ENCODE measurements at places on chromosomes 5 and 9.
A peak's percentile ranks its signal among the peaks of the same experiment; 100 is the strongest.

DNA sequence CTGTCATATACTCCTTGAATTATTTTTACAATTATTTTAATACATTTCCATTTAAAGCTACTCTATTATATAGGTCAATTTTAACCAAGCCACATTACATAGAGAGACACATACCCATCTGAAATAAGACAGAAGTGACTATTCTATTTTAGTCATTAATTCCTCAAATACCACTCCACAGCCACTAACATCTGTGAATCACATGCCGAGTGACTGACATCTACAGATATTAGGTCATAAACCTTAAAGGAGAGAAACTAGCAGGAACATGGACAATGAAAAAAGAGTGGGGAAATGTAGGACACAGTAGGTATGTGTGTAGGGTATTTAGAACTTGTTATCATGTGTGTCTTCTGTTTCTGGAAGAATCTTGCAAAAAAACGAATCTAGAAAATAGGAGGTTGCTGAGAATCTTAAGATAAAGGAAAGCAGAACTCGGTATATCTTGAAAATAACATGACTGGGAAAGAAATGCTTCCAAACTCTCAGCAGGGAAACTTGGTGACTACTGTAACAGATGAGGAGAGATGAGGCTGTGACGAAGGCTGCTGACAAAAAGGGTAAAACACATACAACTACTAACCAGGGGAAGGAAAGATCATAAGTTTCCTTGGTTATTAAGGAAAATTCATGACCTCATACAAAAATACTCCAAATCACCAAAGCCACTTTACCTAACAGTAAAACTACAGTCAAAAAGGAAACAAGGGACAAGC is 84.6 kb downstream of the PLPP1 start:
- DNase-seq, result peak; percentile 80

GRCh38 chr5:54832858-54833257 is 152.5 kb downstream of the ESM1 start:
- DNase-seq, result no peak

GRCh38 chr5:132637241-132637640 is 20.7 kb upstream of the IL13 start:
- DNase-seq, result no peak

- no peak for DNase-seq
These were observed 179.8 kb upstream of the PLPPR1 start for GRCh38 chr9:100848726-100849125.

DNA sequence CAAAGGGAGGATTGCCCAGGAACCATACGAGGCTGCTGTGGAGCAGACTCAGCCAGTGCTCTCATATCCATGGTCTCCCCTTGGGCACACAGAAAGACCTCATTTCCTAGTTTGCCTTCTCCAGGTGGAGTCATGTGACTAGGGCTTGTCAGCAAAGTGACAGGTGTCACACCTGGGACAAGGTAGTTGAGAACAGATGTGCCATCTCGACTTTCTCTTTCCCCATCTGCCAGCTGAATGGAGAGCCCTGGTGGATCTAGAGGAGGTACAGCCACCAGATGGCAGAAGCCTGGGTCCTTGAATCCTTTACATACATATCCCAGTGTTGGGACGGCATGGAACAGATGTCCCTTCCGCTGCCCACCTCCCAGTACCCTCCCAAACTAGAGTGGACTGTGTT is 42.9 kb upstream of the ALDOB start:
- DNase-seq, result no peak

- DNase-seq, result no peak
These were observed 133.9 kb downstream of the PLK2 start for GRCh38 chr5:58326022-58326421.

DNA sequence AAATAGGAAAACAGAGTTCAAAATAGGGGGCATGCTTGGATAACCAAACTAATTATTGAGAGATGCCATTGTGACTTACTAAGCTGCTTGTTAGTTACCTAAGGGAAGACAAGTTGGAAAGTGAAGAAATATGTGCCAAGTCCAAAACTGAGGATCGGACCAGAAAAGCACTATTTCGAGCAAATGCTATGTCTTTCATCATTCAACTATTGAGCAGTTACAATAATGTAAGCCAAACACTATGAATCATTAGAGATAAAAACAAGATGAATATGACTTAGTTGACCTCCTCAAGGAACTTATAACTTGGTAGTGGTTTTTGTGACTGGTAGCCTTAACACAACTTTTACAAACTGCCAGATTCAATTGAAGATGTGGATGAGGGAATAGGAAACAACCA is 240.6 kb upstream of the MPDZ start:
- DNase-seq, result no peak

GRCh38 chr5:90395005-90395404 is 14.6 kb downstream of the CETN3 start:
- no peak for DNase-seq

DNA sequence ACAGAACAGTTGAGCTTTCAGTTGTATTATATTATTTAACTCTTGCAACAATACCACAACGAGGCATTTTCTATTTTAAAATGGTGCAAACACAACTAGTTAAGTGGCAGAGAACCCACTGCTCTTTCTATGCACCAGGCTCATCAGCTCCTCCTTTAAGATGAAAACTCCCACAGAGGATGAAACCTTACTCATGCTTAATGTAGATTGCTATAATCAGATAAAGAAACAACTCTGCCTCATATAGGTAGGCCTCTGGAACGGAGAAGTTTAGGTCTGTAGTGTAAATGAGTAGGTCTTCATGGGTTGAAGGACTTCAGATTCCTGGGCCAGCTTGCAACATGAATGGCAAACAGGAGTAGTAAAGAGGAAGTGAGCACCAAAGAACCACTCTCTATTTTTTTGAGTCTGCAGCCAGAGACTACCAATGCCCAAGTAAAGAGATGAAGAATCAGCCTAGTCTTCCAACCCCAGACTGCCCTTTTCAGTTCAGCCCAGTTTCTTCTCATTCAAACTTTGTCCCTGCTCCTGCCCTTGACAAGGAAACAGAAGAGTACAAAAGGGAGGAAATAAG is 33.9 kb downstream of the HACD4 start:
- DNase-seq, result no peak

DNA sequence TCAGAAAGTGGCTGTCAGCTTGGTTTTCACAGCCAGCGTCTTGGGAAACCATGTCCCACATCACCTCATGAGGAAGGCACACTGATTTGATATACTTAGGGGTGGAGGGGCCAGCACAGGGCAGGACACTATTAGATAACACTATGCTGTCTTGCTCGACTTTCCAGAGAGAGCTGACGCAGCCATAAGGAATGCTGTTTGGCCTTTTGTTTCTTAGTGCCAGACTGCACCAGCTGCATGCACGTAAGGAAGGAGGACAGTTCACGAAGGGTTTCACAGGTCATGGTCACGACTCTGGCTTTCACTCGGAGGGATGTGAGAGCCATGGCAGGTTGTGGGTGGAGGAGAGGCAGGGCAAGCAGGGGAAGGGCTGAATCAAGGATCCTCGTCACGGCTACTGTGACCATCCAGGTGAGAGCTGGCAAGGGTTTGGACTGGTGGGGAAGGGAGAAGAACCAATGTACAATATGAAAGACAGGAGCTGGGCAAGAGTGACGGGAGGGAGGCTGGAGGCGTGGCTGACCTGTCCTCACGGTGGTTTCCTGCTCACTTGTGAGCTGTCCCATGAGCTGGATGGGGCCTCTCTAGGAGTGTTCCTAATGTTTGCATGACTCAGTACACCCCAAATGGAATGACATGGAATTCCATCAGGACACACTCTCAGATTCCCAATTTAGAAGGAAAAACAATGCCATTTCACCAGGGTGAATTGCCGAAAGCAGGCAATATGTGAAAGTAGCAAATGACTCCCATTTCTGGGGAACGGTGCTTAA is 61.7 kb downstream of the OTULIN start:
- DNase-seq, result peak; percentile 83

DNA sequence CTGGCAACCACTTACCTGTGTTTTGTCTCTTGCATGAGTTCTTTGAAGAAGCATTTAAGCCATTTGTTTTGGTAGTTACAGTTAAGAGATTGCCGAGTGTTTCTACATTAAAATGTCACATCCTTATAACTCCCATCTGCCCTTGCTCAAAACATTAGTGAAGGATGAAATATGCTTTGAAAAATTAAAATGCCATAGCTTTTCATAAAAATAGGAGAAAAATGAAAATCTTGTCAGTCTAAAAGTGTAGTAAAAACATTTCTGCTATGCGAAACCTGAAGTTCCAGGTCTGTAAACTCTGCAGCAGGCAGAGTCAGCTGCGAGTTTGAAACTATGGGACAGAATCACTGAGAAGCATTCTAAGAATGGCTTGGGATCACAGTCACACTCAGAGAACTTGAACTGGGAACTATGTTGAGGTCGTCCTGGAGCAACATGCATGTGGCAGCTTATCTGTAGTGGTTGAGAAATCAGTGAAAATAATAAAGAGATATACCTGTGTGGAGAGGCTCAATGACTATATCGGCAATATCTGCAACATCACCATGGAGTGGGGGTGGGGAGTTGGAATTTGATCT is 67.4 kb downstream of the RASGRF2 start:
- no peak for DNase-seq

- no peak for DNase-seq
These were observed 396.3 kb downstream of the KDM4C start for GRCh38 chr9:7154003-7154619.

DNA sequence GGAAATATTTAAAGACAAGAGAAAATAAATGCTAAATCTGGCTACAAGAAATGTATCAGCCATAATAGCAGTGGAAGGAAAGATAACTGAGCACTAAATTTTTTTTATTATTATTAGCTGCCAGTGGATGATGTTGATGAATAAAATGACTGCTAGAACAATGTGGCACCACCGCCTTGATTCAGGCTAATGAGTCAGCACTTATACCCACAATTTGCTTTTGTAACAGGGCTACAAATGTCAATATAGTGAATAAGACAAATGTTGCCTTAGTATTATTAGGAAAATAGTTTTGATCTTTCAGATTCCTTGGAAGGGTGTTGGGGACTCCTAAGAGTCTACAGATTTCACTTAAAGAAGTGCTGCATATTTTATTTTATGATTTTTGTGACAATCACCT is 555.2 kb upstream of the GRAMD2B start:
- DNase-seq, result no peak

- DNase-seq, result no peak
These were observed 29.6 kb downstream of the RGS3 start for GRCh38 chr9:113493203-113493520.

DNA sequence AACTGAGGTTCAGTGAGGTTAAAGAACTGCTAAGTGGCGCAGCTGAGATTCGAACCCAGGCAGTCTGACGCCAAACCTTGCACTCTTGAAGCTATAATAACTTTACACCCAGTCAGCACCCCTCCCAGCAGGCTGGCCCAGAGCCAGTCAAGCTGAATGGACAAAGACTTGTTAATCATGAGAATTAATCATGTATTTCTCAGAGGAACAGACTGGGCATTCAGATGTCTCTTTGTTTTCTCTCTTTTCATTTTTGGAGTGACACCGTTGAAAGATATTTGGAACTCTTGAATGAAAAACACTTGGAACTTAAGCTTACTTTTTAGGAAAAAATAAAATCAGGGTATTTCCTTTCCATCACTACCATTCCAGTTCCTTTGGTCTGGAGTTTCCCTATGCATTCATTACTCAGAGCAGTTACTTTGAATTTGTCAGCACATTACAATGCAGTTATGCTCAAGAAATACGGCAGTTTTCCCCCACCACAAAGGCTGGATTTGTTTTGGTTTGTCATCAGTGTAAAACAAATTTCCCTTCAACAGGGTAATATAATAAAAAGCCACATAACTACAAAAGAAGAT is 22.6 kb upstream of the MAMDC2 start:
- DNase-seq, result peak; percentile 93

DNA sequence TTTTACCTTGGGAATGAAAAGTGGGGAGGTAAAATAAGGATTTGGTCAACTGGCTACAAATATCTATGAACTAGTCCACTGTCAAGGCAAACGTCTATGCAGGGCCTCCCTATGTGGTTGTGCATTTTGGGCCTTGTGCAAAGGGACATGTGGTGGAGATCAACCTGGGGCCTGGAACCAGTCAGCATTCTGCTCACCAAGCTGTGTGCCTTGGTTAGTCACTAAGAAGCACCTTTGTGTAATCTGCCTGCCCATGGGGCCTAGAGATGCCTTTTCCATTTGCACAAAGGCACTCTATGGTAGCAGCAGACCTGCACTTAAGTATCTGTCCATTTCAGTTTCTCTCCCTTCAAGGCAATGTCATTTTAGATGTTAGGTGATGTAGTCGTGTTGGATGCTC is 184.0 kb downstream of the GNAQ start:
- DNase-seq, result no peak

GRCh38 chr5:9544502-9545135 is 1.3 kb downstream of the SEMA5A start:
- peak; percentile 84 for DNase-seq

- DNase-seq, result no peak
These were observed 45.3 kb upstream of the ANGPTL2 start for GRCh38 chr9:127167560-127168326.

DNA sequence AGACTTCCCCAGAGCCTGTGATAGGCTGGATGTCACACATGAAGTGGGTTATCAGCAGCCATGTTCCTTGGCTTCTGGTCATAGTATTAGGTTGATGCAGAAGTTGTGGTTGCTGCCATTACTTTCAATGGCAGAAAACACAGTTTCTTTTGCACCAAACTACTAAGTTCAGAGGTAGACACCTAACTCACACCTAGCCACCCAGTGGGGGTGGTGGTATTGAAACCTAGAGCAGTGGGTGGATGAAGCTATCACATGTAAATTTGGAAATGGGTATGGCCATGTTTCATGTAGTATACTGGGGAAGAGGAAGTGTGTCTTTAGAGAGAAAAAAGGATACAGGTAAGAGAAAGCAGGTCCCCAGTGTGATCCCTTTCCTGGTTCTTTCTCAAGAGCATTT is 347.9 kb upstream of the SEMA6A start:
- no peak for DNase-seq

DNA sequence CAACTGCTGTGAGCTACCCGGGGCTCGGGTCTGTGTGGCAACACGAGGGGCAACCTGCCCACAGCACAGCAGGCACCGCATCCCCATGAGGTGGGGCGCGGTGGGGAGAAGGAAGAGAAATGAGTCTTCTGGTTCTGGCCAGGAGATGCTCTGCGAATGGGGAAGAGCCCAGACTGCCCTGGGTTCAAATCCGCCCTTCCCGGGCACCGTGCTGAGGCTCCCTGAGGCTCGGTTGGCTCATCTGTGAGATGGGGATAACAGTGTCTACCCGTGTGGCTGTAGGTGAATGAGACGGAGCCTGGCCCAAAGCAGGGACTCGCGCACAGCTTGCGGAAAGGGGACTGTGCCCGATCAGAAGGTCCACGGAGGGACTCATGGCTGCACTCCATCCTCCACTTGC is 123.9 kb downstream of the VAV2 start:
- DNase-seq, result no peak

GRCh38 chr9:134297083-134297410 is 29.2 kb upstream of the RXRA start:
- DNase-seq, result no peak

All from EH (cell line).